ENCODE measurements at places on chromosomes 16 and 17. TPM values are rescaled to one million over a fixed set of nuclear protein-coding genes. Genes with fewer than 3 reads are reported as not detected.

The UBE2Z gene
- 65.8 TPM for total RNA-seq

The SLC5A10 gene
- total RNA-seq: not detected

The DCXR gene
- total RNA-seq: 113 TPM

The TEFM gene
- 14.9 TPM for total RNA-seq

The EFCAB13 gene
- 7.4 TPM for total RNA-seq

The KRT13 gene
- total RNA-seq: 10.8 TPM

The RAPGEFL1 gene
- 13.1 TPM for total RNA-seq

The LRRC37A gene
- 3.2 TPM for total RNA-seq

The NPW gene
- 3.1 TPM for total RNA-seq

The AXIN2 gene
- total RNA-seq: 41.6 TPM

The ADAM11 gene
- total RNA-seq: 0.13 TPM

The KPNA2 gene
- 41.1 TPM for total RNA-seq

The FOXL1 gene
- 0.99 TPM for total RNA-seq

The CDH1 gene
- total RNA-seq: 123 TPM

The CCDC144A gene
- 6.6 TPM for total RNA-seq

The WSCD1 gene
- total RNA-seq: 2.9 TPM

The TOM1L1 gene
- 33.8 TPM for total RNA-seq

The KRT33A gene
- not detected for total RNA-seq

The TEX14 gene
- 0.47 TPM for total RNA-seq

The IL34 gene
- 4.1 TPM for total RNA-seq

The ABCA3 gene
- total RNA-seq: 329 TPM

The KRTAP4-6 gene
- not detected for total RNA-seq

The ZG16B gene
- 1.4 TPM for total RNA-seq

The NTN1 gene
- total RNA-seq: 2.0 TPM

The CALB2 gene
- total RNA-seq: 0.60 TPM

The DPEP1 gene
- 0.31 TPM for total RNA-seq

The TLK2 gene
- total RNA-seq: 34.7 TPM

The ANKFY1 gene
- total RNA-seq: 76.9 TPM

The KRTAP3-2 gene
- total RNA-seq: not detected

The CD19 gene
- 0.29 TPM for total RNA-seq

The BAIAP3 gene
- 2.6 TPM for total RNA-seq

The SLC52A1 gene
- 0.58 TPM for total RNA-seq

The HIRIP3 gene
- 17.4 TPM for total RNA-seq

The ENGASE gene
- total RNA-seq: 46.9 TPM
